ENCODE measurements at places on chromosomes 1 and 21. TPM values are rescaled to one million over a fixed set of nuclear protein-coding genes. Genes with fewer than 3 reads are reported as not detected.

GLUL gene
- total RNA-seq, result 24.9 TPM

CHI3L2 gene
- not detected for total RNA-seq

UTS2 gene
- not detected for total RNA-seq

CTNNBIP1 gene
- 16.6 TPM for total RNA-seq

DDOST gene
- total RNA-seq, result 454 TPM

FCRL2 gene
- total RNA-seq, result not detected

PLEKHM2 gene
- total RNA-seq, result 13.4 TPM

LCE1A gene
- total RNA-seq, result not detected

BCL2L15 gene
- total RNA-seq, result not detected

OLFML2B gene
- total RNA-seq, result 0.55 TPM

MAP3K6 gene
- 6.7 TPM for total RNA-seq

OR10X1 gene
- total RNA-seq, result not detected

ATP5IF1 gene
- 297 TPM for total RNA-seq

FGR gene
- total RNA-seq, result not detected

CDC42SE1 gene
- total RNA-seq, result 46.8 TPM

- peak; percentile 9 for DNase-seq
Observed at GRCh38 chr1:93908394-93909145, 660 bp downstream of the GCLM start.

GRCh38 chr1:154972517-154973343 lies 1.8 kb upstream of the CKS1B start:
- DNase-seq, result peak; percentile 98

- peak; percentile 85 for DNase-seq
Observed at GRCh38 chr1:41678111-41678878, 193.8 kb upstream of the EDN2 start.

DNA sequence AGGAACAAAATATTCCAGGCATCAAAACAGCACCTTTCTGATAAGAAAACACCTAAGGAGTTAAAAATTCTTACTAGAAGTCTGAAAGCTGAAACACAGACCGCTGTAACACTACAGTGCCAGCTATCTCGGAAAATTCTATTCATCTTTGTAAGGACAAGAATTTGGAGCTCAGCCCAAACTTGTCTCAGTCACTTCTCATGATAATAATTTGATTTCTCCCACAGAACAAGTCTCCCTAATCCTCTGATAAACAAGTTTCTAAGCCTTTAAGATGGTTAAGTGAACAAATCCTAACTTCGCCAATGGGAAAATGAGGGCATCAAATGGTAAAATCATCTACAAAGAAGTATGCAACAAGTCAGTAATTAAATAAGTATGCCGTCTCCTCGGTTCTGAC lies 59.9 kb downstream of the SIPA1L2 start:
- peak; percentile 45 for DNase-seq

DNA sequence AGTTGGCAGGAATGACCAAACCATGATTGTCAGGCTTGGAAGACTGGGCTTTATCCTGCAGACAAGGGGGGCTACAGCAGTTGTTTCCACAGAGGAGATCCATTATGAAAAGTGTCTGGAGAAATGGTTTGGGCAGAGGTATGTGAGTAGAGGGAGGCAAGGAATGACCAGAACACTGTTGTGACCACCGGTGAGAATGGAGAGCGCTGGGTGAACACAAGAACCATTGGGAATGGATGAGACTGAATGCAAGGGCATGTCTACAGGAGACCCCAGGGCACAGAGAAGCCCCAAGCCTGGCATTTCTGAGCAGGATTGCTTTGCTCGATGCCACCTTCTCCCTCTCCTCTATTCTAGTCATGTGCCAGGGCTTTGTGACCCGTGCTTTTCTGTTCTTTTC lies 125.1 kb downstream of the CACNA1E start:
- no peak for DNase-seq

- no peak for DNase-seq
Observed at GRCh38 chr1:27545271-27545670, 55.3 kb upstream of the WASF2 start.

- peak; percentile 27 for DNase-seq
Observed at GRCh38 chr1:247386687-247387086, 29.3 kb upstream of the NLRP3 start.

GRCh38 chr1:8925406-8925805 lies 20.3 kb upstream of the CA6 start:
- no peak for DNase-seq

DNA sequence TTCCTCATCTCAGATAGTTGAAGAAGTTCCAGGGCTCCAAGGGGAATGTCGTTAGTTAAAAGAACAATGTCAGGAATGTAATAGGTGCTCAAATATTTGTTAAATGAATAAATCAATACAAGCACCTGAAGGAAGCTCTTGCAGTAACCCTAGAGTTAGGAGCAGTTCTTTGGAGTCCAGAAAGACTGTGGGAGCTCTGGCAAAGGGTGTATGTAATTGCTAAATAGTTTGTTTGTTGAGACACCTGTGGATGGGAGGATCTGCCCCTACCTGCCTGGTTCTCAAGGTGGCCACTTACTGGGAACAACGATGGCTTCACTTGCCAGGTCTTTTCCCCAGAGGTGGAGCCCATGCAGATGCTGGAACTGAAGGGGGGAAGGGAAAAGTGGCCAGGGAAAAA lies 27.5 kb upstream of the JUN start:
- no peak for DNase-seq

DNA sequence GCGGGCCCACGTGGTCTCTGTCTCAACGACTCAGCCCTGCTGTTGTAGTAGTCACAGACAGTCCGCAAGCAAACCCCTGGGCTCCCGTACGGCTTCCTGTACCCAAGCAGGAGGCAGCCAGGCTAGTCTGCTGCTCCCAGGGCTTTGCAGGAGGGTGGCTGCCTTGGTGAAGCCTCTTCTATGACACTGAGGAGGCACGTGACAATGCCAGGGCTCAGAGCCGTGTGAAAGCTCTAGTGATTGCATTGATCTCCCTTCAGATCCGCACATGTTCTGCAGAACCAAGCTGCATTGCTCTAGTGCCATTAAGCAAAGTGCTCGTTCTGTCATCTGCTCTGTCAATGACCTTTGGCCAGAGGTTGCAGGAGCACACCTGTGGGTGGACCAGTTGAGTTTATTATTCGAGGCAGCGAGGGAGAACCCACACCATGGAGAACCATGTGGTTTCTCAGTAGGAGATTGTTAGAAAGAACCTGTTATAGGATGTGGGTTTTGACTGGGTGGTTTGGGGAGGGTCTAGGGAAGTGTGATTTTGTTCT lies 18.0 kb downstream of the UMODL1 start:
- DNase-seq, result no peak

DNA sequence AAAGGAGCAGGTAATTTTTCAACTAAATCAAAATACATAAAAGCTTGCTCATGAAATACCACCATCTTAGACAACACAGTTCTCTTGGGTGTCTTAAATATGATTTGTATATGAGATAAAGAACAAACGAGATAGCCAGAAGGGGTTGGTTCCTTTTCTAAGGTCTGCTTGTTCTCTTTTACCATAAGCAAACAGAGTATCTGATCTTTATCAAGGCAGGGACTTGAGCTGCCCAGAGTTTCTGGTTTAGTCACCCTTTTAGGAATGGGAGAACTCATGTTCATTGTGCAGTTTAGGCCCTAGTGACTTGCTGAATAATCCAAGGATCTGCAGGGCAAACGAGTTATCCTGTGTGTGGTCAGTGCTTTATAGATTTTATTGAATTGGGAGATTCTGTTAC lies 3.0 kb upstream of the SUCO start:
- DNase-seq, result no peak

GRCh38 chr1:19941206-19941568 lies 17.8 kb upstream of the PLA2G2E start:
- DNase-seq, result no peak

DNA sequence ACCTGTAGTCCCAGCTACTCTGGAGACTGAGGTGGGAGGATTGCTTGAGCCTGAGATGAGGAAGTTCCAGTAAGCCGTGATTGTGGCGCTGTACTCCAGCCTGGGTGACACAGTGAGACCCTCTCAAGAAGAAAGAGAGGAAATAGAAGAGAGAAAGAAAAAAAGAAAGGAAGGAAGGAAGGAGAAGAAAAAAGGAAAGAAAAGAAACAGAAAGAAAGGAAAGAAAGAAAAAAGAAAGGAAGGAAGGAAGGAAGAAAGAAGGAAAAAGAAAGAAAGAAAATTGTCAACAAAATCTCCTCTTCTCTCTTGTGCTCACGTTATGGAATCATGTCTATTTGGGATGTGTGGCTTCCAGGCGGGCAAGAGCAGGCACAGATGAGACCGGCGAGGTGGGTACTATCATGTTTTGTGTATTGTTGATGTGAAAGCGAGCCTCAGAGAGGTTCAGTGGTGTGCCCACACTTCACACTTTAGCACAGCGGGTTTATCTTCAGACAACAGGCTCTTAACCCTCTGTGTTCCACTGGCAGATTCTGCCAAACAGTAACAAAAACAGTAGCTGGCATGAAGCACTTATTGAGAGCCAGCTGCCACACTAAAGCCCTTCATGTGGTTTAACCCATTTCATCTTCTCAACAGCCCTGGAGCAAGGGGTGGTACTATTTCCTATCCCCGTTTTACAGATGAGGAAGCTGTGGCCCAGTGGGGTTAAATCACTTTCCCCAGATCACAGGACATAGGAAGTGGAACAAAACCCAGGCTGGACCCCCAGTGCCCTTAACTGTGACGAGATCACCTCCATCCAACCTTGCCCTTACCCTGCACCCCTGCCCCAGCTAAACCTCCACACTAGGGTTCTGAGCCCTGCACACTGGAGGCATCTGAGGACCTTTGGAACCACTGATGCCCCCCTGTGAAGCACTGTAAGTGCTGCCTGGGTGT lies 94.7 kb upstream of the TARDBP start:
- no peak for DNase-seq

GRCh38 chr1:7388141-7388487 lies 383.0 kb upstream of the VAMP3 start:
- DNase-seq, result no peak

- no peak for DNase-seq
Observed at GRCh38 chr1:226369110-226369509, 38.8 kb downstream of the PARP1 start.

DNA sequence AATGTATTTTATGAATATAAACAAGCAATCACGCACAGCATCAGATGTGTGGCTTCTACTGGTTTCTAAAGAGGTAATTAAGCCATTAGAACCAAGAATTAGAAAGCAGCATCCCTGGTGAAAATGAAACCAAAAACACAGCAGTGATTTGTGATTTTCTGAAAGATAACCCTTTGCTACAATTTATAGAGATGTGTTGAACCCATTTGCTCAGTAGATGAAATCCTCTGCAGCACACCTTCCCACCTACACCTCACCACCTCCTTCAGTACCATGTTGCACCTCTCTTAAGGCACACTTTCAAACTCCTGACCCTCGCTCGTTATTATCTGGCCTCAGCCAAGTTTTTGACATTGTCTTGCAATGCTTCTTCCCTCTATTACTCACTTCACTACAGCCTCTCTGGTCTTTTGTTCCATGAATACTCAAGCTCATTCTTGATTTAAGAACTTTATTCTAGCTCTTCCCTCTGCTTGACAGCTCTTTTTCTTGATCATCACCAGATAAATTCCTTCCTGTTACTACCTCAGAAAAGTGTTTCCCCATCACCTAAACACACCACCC lies 38.6 kb downstream of the NSL1 start:
- no peak for DNase-seq

GRCh38 chr1:209550519-209550918 lies 33.0 kb upstream of the CAMK1G start:
- DNase-seq, result no peak

GRCh38 chr1:162222730-162223129 lies 153.2 kb downstream of the NOS1AP start:
- no peak for DNase-seq

DNA sequence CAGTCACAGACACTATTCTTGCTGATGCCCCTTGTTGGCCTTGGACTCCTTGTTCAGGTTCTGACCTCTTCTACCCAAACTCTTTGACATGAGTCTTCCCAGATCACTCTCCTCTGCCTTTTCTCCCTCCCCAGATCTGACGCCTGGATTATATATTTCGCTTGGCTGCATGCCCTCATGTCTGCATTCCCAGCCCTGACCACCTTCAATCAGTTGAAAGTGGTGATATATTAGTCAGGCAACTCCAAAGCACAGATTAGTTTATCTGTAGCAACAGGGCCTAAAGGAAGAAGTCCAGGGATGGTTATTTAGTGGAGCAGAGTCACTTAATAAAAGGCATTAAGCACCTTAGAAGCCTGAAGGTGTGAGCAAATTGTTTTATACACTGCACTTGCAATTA lies 110.0 kb upstream of the GUCA2B start:
- DNase-seq, result no peak

- no peak for DNase-seq
Observed at GRCh38 chr21:28793043-28793442, 199.6 kb downstream of the LTN1 start.

DNA sequence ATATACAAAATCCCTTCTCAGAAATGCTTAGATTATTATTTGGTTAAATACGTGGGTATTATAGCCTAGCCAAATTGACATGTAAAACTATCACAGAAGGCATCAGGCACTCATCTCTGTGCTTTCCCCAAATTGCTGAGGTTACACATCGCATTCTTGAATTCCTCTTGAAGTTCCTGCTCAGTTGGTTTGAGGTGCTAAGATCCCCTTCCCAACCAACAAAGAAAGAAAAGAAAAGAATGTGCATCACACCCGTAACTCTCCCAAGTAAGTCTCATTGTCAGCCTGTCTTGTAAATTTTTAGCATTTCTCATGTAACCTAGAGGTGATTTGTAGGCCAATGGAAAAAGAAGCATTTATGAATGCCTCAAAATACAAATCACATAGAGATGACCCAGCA lies 539.2 kb upstream of the PRMT6 start:
- no peak for DNase-seq

GRCh38 chr1:195495720-195496635 lies 1112.3 kb downstream of the KCNT2 start:
- no peak for DNase-seq

DNA sequence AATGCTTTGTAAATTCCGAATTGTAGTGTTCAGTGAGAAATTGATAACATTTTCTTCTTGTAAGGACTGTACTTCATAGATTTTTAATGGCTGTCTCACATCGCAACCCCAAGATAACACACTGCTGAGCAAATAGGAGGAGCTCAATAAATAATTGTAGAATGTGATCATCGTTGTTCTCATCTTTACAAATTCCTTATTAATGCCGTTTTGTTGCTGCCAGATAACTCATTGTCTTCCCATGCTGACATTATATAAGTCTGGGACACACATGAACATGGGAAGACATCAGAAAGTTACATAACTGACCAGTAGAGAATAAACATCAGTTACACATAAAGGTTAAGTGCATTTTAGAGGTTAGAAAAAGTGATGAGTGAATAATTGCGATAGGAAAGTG lies 46.4 kb upstream of the TSPAN2 start:
- no peak for DNase-seq

- DNase-seq, result no peak
Observed at GRCh38 chr1:160807738-160808137, 11.8 kb downstream of the LY9 start.
